Mononuclear cell (primary cell): ENCODE measurements at places on chromosomes 2 and 18. TPM values are rescaled to one million over a fixed set of nuclear protein-coding genes. Genes with fewer than 3 reads are reported as not detected.

Gene FASTKD1
- total RNA-seq = 8.1 TPM

Gene SLC66A2
- total RNA-seq = 26.9 TPM

Gene LRP1B
- total RNA-seq = under 0.01 TPM

Gene DYNC1I2
- total RNA-seq = 16.9 TPM

Gene FRZB
- under 0.01 TPM for total RNA-seq

Gene DDX18
- 127 TPM for total RNA-seq

Gene PIKFYVE
- total RNA-seq = 59.6 TPM

Gene KCTD18
- total RNA-seq = 23.5 TPM

Gene ANKRD29
- 0.52 TPM for total RNA-seq

Gene ADAM23
- total RNA-seq = 0.94 TPM

Gene ZNG1B
- total RNA-seq = 26.0 TPM

Gene CFC1
- not detected for total RNA-seq

Gene CRYBA2
- not detected for total RNA-seq

Gene LRRTM4
- total RNA-seq = 0.10 TPM

Gene LYG2
- total RNA-seq = not detected

Gene GPATCH11
- 7.2 TPM for total RNA-seq

Gene RGPD3
- total RNA-seq = 1.5 TPM

Gene GKN1
- 0.31 TPM for total RNA-seq

Gene APCDD1
- under 0.01 TPM for total RNA-seq
